ENCODE measurements at places on chromosomes 5 and 9.

GRCh38 chr9:75995066-75995465 lies 104.6 kb downstream of the PCSK5 start:
- DNase-seq, result no peak

DNA sequence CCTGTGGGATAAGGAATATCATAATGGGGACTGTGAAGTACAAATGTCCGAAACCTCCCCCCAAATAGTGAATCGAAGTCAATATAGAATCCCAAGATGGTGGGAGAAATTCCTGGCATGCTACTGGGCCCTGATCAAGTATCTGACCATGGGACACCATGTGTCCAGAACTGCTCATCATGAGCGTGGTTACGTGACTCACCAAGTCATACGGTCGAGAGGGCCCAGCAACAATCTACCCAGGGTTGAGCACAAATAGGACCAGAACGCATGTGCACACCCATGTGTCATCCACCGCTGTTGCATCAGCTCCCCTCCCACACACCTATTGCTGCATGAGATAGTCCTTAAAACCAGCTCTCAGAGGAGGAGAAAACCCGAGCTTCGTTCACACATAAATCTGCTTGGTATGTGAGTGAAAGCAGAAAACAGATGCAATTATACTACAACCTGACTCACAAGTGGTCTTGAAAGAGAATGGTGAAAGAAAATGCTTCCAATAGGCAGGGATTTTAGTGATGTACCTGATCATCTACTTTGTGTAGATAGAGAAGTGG lies 353.2 kb downstream of the CWC27 start:
- DNase-seq, result peak; percentile 75

- no peak for DNase-seq
Measured at GRCh38 chr9:27929841-27930240, 356.6 kb upstream of the C9orf72 start.

DNA sequence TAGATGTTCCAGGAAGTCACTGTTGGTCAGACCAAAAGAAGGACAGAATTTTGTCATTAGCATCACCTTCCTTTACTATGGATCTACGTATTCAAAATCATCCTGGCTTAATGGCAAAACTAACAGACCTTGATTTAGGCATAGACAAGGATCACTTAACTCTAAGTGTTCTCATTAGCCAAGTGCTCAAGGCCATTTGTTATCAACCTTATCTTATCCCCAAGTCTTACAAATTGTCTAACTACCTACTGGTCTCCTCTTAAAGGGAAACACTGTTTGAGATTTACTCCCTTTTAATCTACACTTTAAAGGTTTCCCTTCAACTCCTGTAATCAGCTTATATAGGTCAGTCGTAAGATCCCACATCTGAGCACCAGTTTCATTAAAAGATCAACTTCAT lies 1197.5 kb upstream of the C9orf72 start:
- no peak for DNase-seq

- no peak for DNase-seq
Measured at GRCh38 chr9:82555431-82556051, 507.4 kb downstream of the RASEF start.

- no peak for DNase-seq
Measured at GRCh38 chr9:35436933-35437332, 53.0 kb upstream of the RUSC2 start.

DNA sequence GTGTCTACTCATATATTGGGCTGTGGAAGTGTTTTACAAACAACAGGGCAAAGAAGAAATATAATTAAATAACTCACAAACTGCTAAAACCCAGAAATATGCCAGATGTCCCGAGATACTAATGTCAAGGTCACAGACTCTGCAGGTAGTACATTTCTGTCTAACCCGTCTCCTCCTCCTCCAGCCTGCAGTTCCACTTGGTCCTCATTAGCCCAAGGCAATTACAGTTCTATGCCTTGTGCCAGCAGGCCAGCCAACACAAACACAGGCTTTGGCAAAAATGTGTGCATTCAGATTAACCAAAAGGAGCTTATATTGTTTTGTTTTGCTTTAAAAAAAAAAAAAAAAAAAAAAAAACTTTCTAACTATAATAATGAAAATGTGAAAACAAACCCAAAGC lies 148.8 kb downstream of the MYO10 start:
- DNase-seq, result peak; percentile 41

GRCh38 chr5:75337366-75338021 lies 474 bp downstream of the HMGCR start:
- DNase-seq, result no peak
